ENCODE measurements at places on chromosomes 11 and 22.
A peak's percentile ranks its signal among the peaks of the same experiment; 100 is the strongest.

- peak; percentile 54 for DNase-seq
Observed at GRCh38 chr11:85718991-85719807, 33.2 kb upstream of the CCDC89 start.

- no peak for DNase-seq
Observed at GRCh38 chr11:35583843-35584242, 34.4 kb upstream of the FJX1 start.

DNA sequence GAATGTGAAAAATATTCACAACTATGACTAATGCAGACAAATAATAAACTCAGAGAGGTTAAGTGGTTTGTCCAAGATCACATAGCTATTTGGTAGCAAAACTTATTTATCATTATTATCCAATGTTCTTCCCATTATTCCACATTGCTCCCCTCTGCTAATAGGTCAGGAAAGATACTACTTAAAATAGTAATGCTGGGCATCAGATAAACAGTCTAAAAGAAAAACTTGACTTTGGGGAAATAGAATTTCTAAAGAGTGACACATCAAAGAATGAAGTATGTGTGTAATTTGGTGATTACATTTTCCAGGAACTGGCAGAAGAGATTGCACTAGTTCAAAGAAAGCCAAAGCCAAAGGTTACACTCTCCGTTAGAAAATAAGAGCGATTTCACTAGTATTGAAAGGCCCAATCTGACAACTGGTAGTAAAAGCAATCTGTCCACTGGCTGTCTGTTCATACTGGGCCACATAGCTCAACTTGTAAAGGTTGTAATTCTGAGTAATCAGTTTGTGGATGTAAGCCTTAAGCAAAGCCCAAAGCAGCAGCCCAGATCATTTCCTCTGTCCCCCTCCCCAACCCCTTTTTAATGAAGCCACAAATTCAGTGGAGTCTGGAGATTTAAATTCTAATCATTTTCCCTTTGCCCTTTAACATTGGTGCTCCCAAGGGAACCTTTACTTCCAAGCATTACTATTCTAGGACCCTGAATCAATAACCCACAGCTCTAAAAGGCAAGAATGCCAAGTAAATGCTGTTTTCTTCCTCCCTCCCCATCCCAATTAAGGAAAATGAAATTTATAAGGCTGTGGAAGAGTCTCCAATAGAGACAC lies 283.5 kb downstream of the TTC28 start:
- DNase-seq = no peak

DNA sequence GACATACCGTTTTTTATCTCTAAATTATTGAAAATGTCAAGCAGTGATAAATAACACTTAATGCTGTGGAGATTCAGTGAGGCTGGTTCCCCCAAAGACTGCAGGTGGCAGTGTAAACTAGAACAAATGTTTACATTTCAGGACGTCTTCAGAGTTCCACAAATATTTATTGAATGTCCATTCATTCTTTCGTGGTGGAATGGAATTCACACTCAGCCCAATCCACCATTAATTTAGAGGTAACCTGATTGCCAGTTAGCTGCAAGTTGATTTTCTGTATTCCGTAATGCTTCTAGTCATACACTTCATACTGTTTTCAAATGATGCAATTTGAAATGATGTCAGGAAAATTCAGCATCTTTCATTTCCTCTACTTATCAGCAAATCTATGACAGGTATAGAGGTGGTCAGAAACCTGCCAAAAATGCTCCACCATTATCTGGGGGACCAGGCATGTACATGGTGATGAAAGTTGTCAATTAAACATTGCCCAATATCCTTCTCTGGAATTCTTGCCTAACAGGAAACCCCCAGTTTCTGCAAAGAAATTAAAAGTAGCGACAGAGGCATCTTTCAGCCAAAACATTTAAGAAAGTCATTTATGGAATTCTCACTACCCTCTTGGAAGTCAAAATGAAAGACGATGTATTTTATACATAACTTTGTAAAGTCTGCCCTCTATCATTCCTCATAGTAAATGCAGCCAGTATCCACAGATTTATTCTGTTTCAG lies 94.3 kb upstream of the BMAL1 start:
- no peak for DNase-seq

GRCh38 chr11:119338318-119338890 lies 2.3 kb downstream of the C1QTNF5 start:
- DNase-seq = peak; percentile 58

DNA sequence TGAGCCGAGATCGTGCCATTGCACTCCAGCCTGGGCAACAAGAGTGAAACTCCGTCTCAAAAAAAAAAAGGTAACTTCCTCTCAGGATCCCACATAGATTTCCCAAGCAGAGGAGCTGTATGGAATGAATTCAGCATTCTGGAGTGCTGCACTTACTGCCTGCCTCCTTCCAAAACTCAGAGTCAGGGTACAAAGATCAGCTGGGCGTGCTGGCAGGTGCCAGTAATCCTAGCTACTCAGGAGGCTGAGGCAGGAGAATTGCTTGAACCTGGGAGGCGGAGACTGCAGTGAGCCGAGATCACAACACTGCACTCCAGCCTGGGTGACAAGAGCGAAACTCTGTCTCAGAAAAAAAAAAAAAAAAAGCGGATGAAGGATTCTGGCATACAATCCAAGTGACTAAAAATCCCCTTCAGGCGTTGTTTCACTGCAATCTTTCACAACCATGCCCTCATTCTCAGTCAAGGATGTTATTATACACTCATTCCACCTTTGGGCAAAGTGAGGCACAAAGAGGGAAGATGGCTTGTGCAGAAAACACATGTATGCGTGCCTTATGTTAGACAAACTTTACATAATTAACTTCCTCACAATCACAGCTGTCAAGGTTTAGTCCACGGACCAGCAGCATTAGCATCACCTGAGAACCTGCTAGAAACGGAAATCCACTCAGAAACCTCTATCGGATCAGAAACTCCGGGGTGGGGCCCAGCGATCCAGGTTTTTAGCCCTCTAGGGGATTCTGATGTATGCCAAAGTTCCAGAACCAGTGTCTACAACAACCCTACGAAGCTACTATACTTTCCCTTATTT lies 1.1 kb upstream of the NOL12 start:
- DNase-seq = no peak

- peak; percentile 81 for DNase-seq
Observed at GRCh38 chr11:14891143-14892035, 642 bp downstream of the CYP2R1 start.

DNA sequence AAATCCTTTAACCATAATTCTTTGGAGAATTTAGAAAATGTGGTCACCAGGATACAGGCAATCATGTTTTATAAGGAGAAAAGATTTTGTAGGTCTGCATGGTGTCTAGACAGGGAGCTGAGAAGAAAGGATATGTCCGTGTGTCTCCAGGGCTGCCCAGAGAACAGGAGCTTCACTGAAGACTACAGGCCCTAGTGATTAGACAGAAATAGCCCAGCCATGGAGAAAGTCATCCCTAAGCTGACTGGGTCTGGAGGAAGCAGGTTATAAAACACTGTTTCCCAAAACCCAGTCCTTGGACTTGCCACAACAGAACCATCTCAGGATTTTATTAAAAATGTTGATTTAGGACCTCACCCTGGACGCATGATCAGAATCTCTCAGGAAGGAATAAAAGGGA lies 84.4 kb downstream of the GALNT18 start:
- DNase-seq = no peak

- DNase-seq = no peak
Observed at GRCh38 chr22:33054001-33054675, 4.0 kb downstream of the SYN3 start.

GRCh38 chr11:61375761-61376108 lies 13.6 kb downstream of the TMEM138 start:
- DNase-seq = no peak

- no peak for DNase-seq
Observed at GRCh38 chr11:47124675-47125074, 52.0 kb downstream of the ARFGAP2 start.

DNA sequence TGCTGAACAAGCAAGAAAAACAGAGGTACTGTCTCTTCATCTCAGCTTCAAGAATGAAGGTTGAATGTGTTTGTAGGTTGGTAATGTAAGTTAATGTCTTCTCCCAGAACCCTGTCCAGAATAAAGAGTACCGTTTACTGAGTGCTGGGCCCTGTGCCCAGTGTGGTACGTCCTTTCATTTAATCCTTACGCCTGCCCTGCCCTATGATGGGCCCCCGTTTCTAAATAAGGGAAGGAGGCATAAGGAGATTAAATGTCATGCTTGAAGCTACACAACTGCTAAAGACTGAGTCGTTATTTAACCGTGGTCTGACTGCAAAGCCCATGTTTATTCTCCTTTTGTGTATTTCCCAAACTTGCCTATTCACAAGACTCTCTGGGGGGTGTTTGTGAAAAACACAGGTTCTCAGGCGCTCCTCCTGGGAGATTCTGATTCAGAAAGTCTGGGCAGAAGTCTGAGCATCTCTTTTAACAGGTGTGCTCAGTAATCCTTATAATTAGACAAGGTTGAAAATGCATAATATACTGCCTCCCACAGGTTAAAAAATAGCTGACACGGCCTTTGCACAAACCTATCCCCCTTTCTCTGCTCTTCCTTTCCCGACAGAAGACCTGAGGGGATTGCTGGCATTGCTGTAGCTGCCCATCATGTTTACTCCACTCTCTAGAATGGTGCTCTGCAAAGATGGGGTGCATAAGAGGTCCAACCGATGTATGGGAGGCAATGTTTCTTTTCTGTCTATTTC lies 56.3 kb upstream of the ZBTB44 start:
- no peak for DNase-seq

- no peak for DNase-seq
Observed at GRCh38 chr11:26557666-26558065, 14.4 kb downstream of the MUC15 start.

DNA sequence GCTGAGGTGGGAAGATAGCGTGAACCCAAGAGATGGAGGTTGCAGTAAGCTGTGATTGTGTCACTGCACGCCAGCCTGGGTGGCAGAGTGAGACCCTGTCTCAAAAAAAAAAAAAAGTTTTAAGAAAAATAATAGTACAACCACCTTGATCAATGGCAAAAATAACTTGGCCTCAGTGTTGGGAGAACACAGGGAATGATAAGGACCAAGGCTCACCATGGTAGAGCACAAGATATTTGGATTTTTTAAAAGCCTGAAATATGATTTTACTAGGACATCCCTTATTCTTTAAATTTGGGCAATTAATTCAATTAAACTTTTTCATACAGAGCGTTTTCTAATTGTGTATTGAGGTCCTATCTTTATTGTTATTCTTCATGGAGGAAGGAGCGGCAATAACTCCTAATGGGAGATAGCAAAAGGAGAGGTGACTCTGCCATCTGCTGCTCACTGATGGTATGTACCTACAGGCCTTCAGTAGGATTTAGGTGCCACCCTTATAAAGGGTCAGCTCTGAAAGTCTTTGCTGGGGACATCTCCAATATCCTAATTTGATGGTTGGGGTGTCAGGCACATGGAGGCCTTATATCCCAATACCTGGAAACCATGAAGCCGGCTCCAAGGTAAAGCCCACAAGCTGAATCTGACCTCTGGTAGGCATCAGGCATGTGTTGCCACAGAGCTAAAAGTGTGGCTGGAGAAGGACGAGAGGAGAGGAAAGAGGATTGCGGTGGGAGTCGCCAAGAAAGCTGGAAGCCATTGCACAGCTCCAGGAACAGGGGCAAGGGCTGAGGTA lies 21.9 kb upstream of the POLD3 start:
- DNase-seq = peak; percentile 16

DNA sequence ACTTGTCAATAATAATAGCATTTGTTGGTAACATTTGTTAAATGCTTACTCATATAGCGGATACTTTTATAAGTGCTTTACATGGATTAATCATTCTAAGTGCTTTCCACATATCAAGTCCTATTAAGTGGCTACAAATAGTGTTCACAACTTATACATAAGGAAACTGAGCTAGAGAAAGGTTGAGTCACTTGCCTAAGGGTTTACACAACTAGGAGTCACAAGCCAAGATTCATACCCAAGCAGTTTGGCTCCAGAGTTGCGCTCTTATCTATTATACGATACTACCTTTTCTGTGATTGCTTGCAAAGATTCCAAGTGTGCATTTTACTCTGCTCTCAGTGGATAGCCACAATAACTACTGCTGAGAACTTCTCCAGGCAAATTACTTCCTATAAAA lies 215.9 kb upstream of the CCDC90B start:
- no peak for DNase-seq

DNA sequence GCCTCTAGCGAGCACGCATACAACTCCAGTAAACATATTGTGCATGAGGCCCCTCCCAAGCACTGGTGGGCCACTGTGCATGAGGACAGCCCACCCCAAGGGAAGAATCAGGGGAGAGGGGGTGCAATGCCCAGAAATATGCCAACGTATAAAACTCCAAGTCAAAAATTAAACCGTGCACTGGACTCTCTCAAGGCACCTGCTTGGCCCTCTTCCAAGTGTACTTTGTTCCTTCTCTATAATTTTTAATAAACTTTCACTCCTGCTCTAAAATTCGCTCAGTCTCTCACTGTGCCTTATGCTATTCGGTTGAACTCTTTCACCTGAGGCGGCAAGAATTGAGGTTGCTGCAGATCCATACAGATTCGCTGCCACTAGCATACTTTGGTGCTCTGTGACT lies 465.3 kb upstream of the TENM4 start:
- no peak for DNase-seq

DNA sequence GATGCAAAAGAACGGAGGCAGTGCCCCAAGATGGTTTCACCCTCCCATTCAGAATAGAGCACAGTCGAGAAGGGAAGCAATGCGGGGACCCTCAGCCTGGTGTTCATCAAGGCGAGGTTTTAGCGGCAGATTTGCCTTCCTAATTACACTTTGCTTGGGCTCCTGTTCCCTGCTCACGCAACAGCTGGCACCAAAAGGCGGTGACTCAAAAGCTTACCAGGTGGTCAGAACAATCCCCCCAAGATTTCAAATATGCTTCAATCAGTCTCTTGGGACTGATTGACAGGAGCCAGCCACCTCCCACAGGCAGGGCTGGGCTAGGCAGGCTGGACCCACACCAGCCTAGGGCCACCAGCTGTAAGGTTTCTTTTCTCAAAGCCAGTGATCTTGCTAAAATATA lies 14.2 kb downstream of the IGSF9B start:
- no peak for DNase-seq

- DNase-seq = no peak
Observed at GRCh38 chr11:65059959-65060824, 1.8 kb upstream of the NAALADL1 start.

DNA sequence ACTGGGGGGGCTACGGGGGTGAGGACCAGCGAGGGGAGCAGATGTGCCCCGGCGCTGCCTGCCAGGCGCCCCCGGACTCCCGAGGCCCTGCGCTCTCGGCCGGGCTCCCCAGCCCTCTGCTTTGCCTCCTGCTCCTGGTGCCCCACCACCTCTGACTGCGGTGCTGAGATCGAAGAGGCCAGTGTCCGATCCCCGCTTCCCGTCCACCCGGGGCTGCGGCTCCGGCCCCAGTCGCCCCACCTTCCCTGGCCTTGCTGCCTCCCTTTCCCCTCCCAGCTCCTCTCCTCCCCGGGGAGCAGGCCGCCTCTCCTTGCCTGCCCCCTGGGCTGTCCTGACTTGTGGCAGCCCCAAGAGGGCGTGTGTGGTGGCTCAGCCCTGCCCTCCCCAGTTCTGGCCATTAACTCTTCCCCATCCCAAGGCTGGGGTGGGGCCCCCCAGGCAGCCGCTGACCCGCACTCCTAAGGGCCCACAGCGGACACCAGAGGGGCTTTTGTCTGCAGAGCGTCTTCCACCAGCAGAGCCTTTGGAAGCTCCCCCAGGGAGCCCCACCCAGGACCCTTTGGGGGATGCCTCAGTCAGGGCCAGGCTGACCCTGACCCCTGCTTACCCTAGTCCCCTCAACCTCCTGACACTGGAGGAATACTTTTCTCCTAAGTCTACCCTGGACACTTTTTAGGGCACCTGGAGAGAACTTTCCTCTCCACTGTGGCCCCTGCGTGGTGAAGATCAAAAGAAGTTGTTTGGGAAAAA lies 16.6 kb downstream of the RTN4RL2 start:
- DNase-seq = no peak

All from hippocampal formation (tissue), 2 donors.